ENCODE measurements at places on chromosomes 13 and 19.

DNA sequence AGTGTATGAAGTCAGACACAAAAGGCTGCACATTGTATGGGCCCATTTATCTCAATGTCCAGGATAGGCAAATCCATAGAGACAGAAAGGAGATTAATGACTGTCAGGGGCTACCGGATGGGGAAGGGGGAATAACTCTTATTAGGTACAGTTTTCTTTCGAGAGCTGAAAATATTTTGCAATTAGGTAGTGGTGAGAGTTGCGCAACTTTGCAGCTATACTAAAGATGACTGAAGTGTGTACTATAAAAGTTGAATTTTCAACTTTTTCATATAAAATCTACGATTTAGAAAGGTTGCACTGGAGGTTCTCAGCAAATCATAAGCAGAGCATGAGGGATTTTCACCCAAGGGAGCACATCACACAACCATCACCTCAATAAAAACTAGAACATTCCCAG, 16.1 kb upstream of the SLC15A1 start:
- DNase-seq: no peak

DNA sequence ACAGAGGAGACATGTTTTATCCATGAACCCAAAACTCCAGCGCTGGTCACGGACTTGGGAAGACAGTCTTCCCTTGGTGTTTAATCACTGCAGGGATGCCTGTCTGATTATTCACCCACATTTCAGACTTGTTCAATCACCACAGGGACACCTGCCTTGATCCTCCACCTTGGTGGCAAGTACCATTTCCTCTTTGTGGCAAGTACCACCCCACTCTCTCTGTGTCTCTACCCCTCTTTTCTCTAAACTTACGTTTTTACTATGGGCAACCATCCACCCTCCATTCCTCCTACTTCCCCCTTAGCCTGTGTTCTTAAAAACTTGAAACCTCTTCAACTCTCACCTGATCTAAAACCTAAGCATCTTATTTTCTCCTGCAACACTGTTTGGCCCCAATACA, 16.8 kb downstream of the ZNF83 start:
- no peak for DNase-seq

DNA sequence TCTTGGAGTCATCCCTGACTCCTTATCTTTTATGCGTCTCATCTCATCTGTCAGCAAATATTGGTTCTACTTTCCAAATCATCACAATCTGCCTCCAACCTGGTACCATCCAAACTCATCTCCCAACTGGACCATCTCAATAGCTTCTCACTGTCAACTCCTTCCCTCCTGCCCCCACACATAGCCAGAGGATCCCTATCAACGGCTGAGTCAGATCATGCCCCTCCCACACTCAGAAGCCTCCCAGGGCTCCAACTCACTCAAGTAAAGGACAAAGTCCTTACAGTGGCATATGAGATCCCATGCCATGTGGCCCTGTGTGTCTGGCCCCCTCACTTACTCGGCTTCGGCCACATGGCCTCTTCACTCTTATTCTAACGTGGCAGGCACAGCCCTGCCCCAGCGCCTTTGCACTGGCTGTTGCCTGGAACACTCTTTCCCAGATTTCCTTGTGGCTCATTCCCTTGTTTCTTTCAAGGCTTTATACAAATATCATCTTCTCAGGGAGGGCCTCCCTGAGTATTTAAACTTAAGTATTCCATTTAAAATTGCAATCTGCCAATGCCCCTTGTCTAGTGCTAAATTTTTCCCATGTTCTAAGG, 4.3 kb downstream of the SPRED3 start:
- DNase-seq: no peak

DNA sequence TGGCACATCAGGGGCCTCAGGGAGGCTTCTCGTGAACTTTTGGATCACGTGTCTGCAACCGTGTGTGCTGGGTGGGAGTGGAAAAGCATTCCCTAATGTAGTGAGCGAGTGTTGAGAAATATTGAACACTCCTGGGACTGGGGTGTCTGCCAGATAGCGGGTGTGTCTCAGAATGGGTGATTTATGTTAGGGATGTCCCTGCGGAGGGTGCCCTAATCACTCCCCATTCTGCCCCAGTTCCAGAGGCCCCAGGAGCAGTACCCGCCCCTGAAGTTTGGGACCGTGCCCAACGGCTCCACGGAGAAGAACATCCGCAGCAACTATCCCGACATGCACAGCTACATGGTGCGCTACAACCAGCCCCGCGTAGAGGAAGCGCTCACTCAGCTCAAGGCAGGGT, 24.2 kb upstream of the GRWD1 start:
- DNase-seq: no peak

DNA sequence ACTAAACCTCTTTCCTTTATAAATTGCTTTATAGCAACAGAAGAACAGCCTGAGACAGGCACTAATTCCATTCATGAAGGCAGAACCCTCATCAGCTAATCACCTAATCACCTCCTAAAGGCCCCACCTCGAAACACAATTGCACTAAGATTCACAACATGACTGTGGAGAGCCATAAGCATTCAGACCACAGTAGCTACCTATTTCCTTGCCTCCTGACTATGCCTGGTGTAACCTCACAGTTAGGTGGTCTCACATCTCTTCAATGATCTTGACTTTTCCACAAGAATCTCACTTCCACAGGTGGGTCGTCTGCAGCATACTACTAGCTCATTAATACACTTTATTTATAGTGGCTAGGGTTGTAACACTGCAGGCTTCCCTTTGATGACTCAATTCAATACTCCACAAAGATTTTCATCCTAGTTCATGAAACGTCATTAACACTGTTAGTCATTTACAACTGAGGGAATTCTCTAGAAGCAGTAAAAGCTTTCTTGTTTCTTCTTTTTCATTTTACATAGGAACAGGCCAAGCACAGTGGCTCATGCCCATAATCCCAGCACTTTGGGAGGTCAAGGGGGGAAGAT, 27.1 kb downstream of the STK24 start:
- no peak for DNase-seq

DNA sequence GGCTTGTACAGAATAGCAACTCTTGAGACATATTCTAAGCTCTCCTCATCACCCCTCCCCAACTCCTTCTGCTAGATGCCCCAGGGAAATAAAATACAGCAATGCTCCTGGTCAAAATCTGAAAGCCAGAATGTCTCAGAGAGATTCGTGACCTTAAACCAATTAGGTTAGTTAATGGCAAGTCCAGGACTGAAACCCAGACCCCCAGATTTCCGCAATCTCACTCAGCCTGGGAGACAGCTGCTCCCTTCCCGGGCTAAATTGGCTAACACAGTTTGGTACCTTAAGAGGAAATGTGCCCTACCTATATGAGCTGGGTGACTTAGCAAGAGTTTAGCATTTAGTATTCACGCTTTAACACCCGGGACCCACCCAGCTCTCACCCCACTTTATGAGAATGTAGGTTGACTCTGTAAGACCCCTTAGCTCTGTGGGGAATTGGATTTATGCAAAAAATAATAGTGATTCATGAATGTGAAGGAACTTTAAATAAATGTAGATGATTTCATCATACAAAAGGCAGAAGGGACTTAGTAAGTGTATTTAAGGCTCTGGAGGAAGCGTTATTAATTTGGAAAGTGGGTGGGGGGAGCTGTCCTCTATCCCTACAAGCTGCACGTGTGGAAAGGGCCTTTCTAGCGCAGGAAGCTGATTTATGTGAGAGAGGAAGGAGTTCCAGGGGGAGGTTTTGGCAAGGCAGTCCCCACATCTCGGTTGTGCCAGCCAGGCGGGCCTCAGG, 1.1 kb downstream of the DLEU7 start:
- no peak for DNase-seq

DNA sequence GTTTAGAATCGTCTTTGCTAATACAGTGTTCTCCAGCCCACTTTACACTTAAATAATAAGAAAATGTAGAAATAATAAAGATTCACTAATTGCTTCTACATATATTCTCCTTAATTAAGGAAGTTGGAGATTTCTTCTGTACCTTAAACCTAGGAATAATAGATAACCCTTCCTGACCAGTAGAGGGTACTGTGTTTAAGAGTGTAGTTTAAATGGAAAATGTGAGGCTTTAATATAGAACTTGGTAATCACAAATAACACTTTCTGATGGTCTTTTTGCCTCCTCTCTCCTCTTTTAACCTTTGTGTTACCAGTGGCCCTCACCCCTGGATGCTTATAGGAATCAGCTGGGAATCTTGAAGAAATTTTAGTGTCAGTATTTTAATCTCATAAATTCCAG, 20.7 kb downstream of the POMP start:
- no peak for DNase-seq

GRCh38 chr13:44726778-44727177, 150.6 kb upstream of the TSC22D1 start:
- DNase-seq: no peak

- DNase-seq: no peak
Observed at GRCh38 chr13:22915442-22916082, 265.2 kb upstream of the SGCG start.

DNA sequence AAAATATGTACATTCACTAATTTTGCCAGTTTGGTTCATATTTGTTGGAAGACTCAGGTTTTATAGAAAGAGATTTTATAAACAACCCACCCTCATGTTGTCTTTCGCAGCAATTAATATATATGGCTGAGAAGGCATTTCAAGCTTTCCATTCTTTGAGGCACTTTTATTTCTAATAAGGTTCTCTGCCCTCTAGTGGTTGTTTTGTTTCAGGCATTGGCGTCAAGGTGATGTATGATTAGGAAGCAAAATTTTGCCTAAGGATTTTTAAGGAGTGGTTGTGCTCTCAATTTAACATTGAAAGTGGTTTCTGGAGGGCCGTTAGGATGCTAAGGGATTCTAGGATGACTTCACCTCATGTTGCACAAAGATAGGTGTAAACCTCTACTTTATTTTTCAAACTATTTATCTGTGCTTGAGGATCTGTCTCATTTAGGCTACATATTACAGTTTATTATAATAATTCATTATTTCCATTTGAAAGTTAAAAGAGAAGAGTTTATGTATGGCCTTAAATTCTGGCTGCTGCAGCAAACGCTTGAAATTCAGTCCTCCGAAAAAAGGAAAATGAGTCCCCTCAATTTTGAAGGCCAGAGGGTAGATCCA, 35.9 kb downstream of the OXGR1 start:
- DNase-seq: no peak

- DNase-seq: no peak
Observed at GRCh38 chr19:58010507-58010906, 7.9 kb upstream of the ZNF606 start.

DNA sequence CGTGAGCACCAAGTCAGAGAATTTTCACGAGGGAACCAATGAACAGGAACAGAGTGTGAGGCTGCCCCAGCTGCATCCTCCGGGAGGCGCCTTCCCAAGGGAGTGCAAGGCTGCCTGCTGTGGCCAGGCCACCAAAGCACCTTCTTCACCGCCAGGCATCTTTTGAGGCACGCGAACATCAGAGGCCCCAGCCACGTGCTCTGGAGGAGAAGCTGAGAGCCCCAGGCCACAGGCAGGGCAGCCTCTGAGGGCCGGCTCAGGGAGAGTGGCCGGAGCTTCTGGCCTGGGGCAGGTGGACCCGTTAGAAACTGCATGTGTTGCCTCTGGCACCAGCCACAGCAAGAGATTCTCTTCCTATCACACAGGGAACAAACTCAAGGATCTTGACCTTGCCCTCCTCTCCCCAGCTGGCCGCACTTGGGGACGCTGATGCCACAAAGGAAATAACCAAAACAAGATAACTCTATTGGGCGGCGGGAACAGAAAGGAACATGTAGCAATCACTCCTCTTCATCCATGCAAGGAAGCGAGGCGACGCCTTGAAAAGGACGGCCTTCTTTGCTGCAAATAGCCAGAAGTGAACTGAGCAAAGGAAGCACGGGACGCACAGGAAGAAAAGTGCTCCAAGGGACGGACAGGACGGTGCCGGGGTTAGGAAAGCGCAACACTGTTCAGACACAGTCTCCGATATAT, 19.9 kb downstream of the GAS6 start:
- DNase-seq: no peak

- no peak for DNase-seq
Observed at GRCh38 chr13:61670384-61671161, 254.9 kb upstream of the PCDH20 start.

DNA sequence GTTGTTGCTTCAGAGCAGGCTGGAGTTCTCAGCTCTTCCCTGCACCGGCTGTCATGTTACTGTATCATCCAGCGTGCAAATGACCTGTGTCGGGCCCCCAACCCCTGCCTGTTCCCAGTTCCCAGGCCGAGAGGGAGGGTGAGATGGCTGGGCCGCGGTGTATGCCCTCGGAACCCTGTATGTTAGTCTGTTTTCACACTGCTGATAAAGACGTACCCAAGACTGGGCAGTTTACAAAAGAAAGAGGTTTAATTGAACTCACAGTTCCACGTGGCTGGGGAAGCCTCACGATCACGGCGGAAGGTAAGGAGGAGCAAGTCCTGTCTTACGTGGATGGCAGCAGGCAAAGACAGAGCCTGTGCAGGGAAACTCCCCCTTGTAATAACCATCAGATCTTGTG, 10.9 kb downstream of the TMEM255B start:
- DNase-seq: no peak

GRCh38 chr19:3710265-3710812, 2.2 kb downstream of the TJP3 start:
- no peak for DNase-seq

DNA sequence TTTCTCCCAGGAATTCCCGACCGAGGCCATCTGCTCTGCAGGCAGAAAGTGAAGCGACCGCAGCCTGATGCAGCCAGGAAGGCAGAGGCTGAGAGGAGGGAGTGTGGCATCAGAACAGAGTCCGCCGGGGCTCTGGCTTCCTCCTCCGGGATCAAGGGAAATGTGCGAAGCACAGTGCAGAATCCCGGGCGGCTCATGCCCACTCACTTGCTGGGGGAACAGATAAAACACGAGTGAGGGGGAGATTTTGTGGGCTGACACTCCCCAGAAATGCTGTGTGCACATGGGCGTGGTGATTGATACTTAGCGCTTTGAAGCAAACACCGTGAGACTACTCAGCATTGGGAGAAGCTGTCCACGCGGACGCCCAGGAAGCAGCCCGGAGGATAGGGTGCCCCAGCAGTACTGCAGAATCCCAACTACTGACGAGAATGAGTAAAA, 75.3 kb upstream of the POMP start:
- DNase-seq: no peak

DNA sequence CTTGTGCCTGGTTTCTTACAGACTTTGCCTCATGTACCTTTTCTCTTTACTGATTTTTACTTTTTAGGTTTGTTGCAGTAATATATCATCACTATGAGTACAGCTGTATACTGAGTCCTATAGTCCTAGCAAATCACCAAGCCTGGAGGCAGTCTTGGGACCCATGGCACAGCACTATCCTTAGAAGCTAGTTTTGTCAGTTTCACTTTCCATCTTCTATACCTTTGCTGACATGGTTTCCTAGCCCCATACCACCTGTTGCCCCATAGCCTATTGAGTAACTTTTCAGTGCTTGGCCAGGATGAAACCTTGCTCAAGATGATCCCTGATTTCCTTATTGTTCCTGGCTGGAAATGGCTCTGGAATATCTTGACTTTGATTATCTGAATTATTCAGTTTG, 826.4 kb downstream of the GPC5 start:
- no peak for DNase-seq

GRCh38 chr13:92849381-92849780, 377.2 kb upstream of the GPC6 start:
- DNase-seq: no peak

- peak; percentile 73 for DNase-seq
Observed at GRCh38 chr19:3210347-3211017, 14.0 kb upstream of the CELF5 start.

Measured in stimulated activated CD4-positive, alpha-beta T cell treated with anti-CD3 and anti-CD28 coated beads, Interleukin-2, amount 100 ng/mL, for 48 hours (primary cell).